NCI-H1417 (cell line): ENCODE measurements at places on chromosomes 16 and 17.

- DNase-seq: no peak
These were observed 47.3 kb downstream of the NLRP1 start for GRCh38 chr17:5536866-5537650.

- DNase-seq: peak; percentile 25
These were observed 93.6 kb upstream of the CIBAR2 start for GRCh38 chr16:85205747-85206471.

DNA sequence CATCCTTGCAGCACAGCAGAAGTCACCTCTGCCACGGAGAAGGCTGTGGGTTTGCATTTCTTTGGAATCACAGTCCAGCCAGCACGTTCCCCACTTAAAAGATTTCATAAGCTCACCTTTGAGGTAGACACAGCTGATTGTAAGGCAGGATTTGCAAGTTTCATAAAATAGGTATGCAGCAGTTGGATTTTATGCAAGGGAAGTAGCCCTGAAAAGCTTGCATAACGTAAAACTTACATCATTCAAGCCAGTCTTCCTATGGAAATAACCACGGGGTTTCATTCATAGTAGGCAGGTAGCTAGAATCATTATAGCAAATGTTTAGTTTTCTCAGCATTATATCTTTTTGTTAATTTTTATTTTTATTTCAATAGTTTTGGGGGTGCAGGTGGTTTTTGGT, 49.8 kb upstream of the ARHGAP44 start:
- no peak for DNase-seq

- DNase-seq: peak; percentile 11
These were observed 40.9 kb upstream of the RBFOX3 start for GRCh38 chr17:79651761-79652160.

DNA sequence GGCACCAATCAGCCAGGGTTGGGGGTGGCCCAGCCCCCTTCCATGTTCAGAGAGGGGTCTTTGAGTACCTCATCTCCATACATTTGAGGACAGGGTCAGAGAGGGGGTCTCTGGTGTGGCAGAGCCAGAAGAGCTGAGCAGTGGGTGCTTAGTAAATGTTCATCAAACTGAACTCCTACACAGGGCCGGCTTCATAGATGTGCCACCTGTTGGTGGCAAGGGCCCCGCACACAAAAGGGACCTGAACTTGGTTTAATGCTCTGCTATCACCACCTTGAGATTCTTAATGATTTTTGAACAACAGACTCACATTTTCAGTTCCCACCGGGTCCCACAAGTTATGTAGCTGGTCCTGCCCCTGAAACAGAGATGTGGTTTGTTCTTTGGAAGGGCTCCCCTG, 9.0 kb upstream of the C1QL1 start:
- DNase-seq: no peak

GRCh38 chr17:42672038-42672437, 4.8 kb downstream of the PLEKHH3 start:
- DNase-seq: peak; percentile 72

GRCh38 chr16:16861546-16861945, 482.6 kb downstream of the NPIPA7 start:
- DNase-seq: peak; percentile 37

DNA sequence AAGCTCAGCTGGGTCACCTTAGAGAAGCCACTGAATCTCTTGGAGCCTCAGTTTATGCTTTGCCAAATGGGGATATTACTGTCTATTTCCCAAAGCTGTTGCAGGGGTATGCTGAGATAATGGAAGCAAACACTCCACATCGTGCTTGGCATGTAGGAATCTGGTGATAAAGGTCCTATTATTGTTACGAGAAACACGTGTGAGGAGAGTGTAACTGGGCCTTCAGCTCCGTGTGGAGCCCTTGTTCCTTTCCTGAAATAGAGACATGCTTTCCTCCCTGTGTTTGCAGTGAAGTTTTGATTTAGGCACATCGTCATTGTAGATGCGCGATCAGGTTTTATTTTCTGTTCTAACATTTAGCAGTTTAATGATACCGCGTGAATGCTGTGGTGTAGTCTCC, 292.4 kb downstream of the CPPED1 start:
- DNase-seq: no peak

DNA sequence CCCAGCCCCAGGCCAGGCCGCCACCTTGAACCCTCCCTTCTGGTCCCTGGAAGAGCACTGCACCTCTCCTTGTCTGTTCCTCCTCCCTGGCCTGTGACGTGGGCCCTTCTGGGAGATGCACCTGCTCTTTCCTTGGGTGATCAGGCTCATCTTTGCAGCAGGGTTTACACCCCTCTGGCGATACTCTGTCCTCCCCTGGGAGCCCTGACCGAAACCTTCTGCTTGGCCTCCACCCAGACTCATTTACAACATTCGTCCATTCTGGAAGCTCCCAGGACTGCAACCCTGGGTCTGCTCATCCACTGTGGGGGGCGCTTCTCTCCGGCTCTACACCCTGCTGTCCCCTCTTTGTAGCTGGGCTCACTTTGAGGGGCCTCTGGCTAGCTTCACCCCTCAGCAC, 73.3 kb downstream of the PGS1 start:
- no peak for DNase-seq

GRCh38 chr16:75272097-75272551, 20.7 kb upstream of the BCAR1 start:
- DNase-seq: no peak

GRCh38 chr17:64261417-64262145, 1.5 kb downstream of the TEX2 start:
- no peak for DNase-seq

DNA sequence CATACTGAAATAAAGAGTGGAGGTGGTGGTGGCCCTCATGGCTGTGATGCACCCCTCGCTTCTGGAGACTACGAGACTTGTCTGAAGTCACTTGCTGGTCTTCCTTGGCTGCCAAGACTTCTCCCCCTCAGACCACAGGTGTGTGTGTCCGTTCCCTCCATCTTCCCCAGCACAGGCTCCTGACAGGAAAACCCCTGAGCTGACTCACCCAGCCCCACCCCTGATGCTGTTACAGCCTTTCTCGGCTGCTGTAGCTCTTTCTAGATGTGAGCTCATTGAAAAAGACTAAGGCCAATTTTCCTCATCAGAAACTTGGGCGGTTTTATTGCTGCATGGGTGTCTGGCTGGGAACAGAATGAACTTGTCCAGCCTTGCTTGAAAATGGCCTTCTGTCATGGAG, 296.9 kb downstream of the TMEM114 start:
- no peak for DNase-seq

DNA sequence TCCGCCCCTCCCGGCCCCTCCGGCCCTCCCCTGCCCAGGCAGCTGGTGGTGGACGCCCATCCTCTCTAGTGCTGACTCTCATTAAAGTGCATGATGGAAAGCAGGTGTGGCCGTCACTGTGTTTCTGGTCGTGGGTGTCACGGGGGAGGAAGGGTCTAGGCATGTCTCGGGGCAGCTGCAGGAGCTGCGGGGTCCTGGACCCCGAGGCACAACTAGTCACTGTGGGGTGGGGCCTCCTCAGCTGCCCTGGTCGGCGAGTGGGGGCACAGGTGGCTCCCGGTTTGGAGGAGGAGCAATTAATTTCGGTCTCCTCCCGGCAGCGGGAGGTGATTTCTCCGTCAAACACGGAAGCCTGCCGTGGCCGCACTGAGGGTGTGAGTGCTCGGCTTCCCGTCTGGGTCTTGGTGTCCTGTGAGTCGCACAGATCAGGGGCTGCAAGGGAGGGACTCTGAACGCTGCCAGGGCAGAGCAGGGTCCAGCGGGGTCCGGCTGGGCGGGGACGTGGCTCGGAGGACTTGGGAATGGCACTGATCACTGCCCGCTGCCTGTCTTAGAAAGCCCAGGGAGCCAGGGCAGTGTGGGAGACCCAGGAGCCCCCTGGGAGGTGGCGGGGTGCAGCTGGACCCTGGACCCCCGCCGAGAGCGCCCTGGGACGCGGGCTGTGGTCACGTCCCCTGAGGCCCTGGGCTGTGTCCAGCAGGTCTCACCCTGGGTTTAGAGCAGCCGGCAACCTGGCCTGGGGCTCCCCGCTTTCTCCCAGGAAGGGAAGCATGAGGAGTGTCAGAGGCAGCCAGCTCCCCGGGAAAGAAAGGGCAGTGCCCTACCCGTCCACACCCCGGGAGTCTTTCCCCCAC, 3.3 kb downstream of the TPSD1 start:
- peak; percentile 86 for DNase-seq

GRCh38 chr17:7572338-7572587, 7.2 kb upstream of the CD68 start:
- no peak for DNase-seq
